ENCODE measurements at places on chromosomes 3 and 15.

GRCh38 chr3:100726706-100727105 lies 17.4 kb downstream of the TFG start:
- no peak for DNase-seq

GRCh38 chr3:171755015-171755589 lies 55.2 kb downstream of the PLD1 start:
- DNase-seq, result no peak

- no peak for DNase-seq
Observed at GRCh38 chr3:196554205-196554604, 14.1 kb downstream of the WDR53 start.

- DNase-seq, result no peak
Observed at GRCh38 chr3:134344560-134344959, 29.7 kb downstream of the AMOTL2 start.

- no peak for DNase-seq
Observed at GRCh38 chr15:35000511-35000910, 12.4 kb upstream of the ZNF770 start.

DNA sequence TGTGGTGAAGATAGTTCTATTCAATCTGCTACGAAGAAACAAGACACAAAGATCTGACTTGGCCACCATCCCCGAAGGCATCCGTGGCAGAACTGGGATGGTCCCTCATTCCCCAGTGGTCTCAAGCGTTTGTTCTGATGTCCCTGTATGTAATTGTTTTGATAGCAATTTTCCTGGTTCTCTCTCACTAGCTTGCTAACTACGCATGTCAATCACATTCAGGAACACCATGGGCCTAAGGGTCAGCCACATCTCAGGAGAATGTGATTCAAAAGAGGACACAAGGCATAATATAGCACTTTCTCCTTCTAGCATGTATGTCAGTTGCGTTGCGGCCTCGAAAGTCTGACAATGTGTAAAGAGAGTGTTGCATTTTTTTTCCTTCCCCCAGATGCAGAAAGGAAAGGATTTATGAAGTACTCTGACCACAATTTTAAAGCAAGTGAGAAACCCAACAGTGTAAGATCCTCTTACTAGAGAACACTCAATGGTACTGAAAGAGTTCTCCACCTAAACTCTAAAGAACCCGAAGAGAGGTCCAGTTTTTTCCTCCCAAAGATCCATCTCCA lies 32.0 kb upstream of the TCF12 start:
- no peak for DNase-seq

- DNase-seq, result no peak
Observed at GRCh38 chr15:96514607-96515285, 184.2 kb downstream of the NR2F2 start.

Measured in stimulated activated CD4-positive, alpha-beta T cell treated with anti-CD3 and anti-CD28 coated beads, TNF-alpha, amount 100 ng/mL, for 1 hour (primary cell).